Nephron progenitor cell (in vitro differentiated cells): ENCODE measurements at places on chromosomes 4 and X.

DNA sequence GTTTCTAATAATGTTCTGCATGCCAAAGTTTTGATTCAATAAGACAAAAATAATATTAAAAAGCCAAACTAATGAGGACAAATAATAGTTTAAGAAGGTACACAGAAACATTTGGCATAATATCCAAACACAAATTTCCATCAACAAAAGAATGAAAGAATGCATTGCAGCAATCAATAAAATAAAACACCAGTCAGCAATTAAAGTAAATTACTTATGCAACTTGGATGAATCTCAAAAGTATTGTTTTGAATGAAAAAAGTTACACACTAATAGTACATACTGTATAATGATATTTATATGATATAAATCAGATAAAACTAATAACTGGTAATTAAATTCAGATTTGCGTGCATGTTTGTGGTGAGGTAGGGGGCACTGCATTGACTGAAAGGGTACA lies 285.5 kb upstream of the PCDH10 start:
- H3K4me3 ChIP-seq, result no peak overlapping the region
- DNase-seq, result no peak
- H3K27me3 ChIP-seq, result no peaks in the 10 kb centered on the region
- no peaks in the 10 kb centered on the region for H3K4me1 ChIP-seq

GRCh38 chr4:170674176-170674575 lies 584.4 kb upstream of the AADAT start:
- no peaks in the 10 kb centered on the region for H3K4me1 ChIP-seq
- DNase-seq, result no peak
- no peak overlapping the region for H3K4me3 ChIP-seq
- H3K27ac ChIP-seq, result no peak overlapping the region
- H3K27me3 ChIP-seq, result peaks cover 10% of the 10 kb centered on the region
- peaks cover 4% of the 10 kb centered on the region for H3K36me3 ChIP-seq

- no peaks in the 10 kb centered on the region for H3K36me3 ChIP-seq
- H3K27ac ChIP-seq, result peak overlapping the region; percentile 48
- no peak overlapping the region for H3K4me3 ChIP-seq
- H3K27me3 ChIP-seq, result peaks cover 2% of the 10 kb centered on the region
- DNase-seq, result peak; percentile 10
Measured at GRCh38 chr4:159048166-159048886, 54.6 kb upstream of the RAPGEF2 start.

GRCh38 chrX:27451324-27451723 lies 11.8 kb downstream of the PPP4R3C start:
- no peaks in the 10 kb centered on the region for H3K36me3 ChIP-seq
- DNase-seq, result no peak
- H3K4me3 ChIP-seq, result no peak overlapping the region
- H3K27ac ChIP-seq, result no peak overlapping the region

DNA sequence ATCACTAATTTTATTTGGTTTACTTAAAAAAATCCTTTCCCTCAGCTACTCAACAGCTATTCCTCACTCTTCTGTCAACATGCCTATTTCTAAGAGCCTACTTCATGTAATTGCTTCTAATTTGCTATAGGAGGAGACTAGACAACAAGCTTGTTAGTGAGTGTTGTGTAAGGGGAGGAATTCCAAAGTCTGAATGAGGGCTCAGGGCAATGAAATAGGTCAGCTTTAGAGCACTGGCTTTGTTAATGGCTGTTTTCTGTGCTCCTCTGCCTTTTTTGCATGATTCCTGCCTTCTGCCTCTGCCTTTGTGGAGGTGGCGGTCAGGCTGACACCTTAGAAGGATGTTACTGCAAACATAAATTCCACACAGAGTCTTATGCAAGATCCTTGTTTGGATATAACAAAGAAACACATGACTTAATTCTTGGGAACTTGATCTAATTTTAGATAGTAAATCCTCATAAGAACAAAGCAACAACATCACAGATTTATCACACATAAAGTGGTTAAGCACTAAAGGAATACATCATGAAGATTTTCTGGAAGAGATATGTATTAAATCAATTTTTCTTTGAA lies 15.0 kb upstream of the PAGE1 start:
- peaks cover 7% of the 10 kb centered on the region for H3K27me3 ChIP-seq
- DNase-seq, result no peak
- H3K36me3 ChIP-seq, result no peaks in the 10 kb centered on the region
- H3K4me3 ChIP-seq, result no peak overlapping the region
- peaks cover 8% of the 10 kb centered on the region for H3K4me1 ChIP-seq

DNA sequence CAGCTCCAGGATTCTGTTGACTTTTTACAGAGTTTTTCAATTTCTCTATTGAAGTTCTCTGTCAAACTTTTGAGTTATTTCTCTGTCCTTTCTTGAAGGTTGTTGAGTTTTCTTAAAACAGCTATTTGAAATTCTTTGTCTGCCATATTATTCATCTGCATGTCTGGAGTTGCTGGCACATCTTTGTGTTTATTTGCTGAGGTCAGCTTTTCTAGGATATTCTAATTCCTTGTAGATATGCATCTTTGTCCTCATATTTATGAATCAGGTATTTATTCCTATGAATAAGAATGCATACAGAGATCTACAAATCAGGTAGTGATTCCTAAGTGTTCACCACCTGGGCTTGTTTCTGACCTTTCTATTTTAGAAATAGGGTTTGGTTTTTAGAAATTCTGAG lies 546.4 kb downstream of the RAPGEF2 start:
- H3K36me3 ChIP-seq, result no peaks in the 10 kb centered on the region
- H3K4me1 ChIP-seq, result no peaks in the 10 kb centered on the region
- no peaks in the 10 kb centered on the region for H3K27me3 ChIP-seq
- DNase-seq, result no peak

GRCh38 chrX:132615391-132616131 lies 126.7 kb upstream of the MBNL3 start:
- H3K27me3 ChIP-seq, result peaks cover 3% of the 10 kb centered on the region
- H3K27ac ChIP-seq, result no peak overlapping the region
- H3K36me3 ChIP-seq, result no peaks in the 10 kb centered on the region
- no peak overlapping the region for H3K4me3 ChIP-seq

DNA sequence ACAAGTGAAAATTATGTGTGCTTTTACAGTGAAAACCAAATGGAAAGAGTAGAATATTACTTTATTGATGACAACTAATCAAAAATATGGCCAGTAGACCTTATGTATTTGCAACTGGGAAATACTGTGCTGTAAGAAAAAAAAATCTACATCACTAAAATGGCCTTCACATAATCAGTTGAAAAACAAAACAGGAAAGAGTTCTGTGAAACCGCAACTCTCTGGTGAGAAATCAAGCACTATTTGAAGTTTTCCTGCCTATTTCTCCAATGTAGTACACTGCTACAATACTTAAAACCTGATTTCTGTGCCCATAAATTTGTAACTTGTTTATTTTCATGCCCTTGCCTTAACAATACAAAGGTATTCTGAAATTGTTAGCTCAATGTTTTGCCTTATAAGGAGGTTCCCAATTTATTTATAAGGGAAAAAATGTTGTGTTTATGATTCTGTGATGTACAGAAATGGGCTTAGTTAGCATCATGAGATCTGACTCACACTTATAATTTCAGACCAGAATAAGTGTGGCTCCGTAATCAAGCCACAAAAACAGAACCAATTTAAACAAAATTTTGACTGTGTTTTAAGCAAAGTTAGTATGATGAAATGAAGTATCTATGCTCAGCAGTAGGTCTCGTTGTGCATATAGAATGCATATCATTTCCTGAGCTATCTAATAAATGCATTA lies 147.1 kb downstream of the FAT4 start:
- no peaks in the 10 kb centered on the region for H3K36me3 ChIP-seq
- no peaks in the 10 kb centered on the region for H3K27me3 ChIP-seq
- no peak for DNase-seq
- H3K4me1 ChIP-seq, result no peaks in the 10 kb centered on the region
- no peak overlapping the region for H3K4me3 ChIP-seq

- H3K27ac ChIP-seq, result no peak overlapping the region
- no peak overlapping the region for H3K4me3 ChIP-seq
- peaks cover 9% of the 10 kb centered on the region for H3K36me3 ChIP-seq
- peak; percentile 36 for DNase-seq
- H3K27me3 ChIP-seq, result no peaks in the 10 kb centered on the region
Measured at GRCh38 chr4:61532336-61533000, 332.3 kb downstream of the ADGRL3 start.

DNA sequence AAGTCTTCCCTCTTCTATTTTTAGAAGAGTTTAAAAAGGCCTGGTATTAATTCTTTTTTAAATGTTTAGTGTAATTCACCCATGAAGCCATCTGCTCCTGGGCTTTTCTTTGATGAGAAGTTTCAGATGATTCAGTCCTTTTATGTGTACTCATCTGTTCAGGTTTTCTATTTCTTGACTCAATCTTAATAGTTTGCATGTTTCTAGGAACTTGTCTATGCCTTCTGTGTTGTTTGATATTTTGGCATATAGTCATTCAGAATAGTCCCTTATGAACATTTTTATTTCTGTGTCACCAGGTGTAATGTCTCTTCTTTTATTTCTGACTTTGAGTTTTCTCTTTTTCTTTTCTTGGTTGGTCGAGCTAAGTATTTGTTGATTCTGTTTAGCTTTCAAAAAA lies 20.2 kb upstream of the IL2 start:
- H3K4me3 ChIP-seq, result no peak overlapping the region
- no peaks in the 10 kb centered on the region for H3K27me3 ChIP-seq
- no peaks in the 10 kb centered on the region for H3K36me3 ChIP-seq
- DNase-seq, result no peak
- no peaks in the 10 kb centered on the region for H3K4me1 ChIP-seq
- no peak overlapping the region for H3K27ac ChIP-seq

DNA sequence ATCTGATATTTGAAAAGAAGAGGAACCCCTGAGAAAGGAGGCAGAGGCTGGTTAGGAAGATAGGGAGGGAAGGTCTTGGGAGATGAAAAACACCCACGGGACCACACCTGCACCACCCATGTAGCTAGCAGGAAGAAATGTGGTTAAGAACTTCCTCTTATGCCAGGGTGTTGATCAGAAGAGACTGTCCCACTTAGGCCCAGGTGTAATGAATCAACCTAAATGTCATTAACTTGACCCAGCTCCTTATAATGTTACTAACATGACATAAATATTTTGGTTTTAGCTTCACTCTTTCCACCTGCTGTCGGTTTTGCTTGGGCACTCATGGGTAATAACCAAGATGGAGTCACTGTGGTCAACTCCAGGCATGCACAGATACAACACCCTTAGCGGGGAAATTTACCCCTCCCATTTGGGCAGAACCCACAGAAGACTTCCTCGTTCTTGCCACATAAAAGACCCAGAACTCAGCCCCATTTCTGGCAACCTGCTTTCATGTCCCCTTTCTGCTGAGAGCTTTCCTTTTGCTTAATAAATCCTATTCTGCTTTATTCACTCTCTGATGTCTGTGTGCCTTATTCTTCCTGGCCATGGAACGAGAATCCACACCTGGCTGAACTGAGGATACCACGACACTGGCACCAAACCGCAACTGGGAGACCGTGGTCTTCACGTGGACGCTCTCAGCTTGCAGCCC lies 46.8 kb downstream of the ZNF141 start:
- peaks cover 34% of the 10 kb centered on the region for H3K36me3 ChIP-seq
- H3K27ac ChIP-seq, result no peak overlapping the region
- H3K4me3 ChIP-seq, result no peak overlapping the region
- peaks cover 9% of the 10 kb centered on the region for H3K27me3 ChIP-seq

- DNase-seq, result no peak
- H3K36me3 ChIP-seq, result peaks cover 41% of the 10 kb centered on the region
- no peak overlapping the region for H3K4me3 ChIP-seq
- H3K27ac ChIP-seq, result no peak overlapping the region
Measured at GRCh38 chr4:184675018-184675417, 25.5 kb downstream of the PRIMPOL start.

GRCh38 chr4:187883049-187883448 lies 112.5 kb upstream of the ZFP42 start:
- DNase-seq, result no peak
- H3K4me1 ChIP-seq, result no peaks in the 10 kb centered on the region
- no peaks in the 10 kb centered on the region for H3K36me3 ChIP-seq

DNA sequence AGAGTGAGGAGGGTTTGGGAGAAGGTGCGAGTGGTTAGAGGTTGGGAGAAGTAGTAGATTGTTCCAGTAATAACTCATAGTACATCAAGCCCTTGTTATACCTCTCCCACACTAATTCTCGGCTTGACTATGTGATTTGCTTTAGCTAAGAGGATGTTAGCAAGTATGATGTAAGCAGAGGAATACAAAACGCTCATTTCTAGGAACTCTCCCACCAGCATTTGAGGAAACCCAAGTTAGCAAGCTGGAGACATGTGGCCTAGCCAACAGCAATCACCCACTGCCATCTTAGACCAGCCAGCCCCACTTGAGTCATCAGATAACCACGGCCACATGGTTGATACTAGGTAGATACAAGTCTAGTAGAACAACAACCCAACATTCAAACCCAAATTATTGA lies 14.2 kb downstream of the FTHL17 start:
- no peak overlapping the region for H3K4me3 ChIP-seq
- DNase-seq, result no peak
- no peaks in the 10 kb centered on the region for H3K27me3 ChIP-seq
- H3K4me1 ChIP-seq, result no peaks in the 10 kb centered on the region

GRCh38 chr4:41256740-41257256 lies at the start of gene UCHL1:
TSS of gene UCHL1 (plus strand) at chr4:41256928. CDS start at chr4:41256977, 49 bp downstream.
- H3K27me3 ChIP-seq, result peaks cover 6% of the 10 kb centered on the region
- H3K36me3 ChIP-seq, result peaks cover 14% of the 10 kb centered on the region
- DNase-seq, result peak; percentile 92

- H3K36me3 ChIP-seq, result peaks cover 50% of the 10 kb centered on the region
- no peak for DNase-seq
- H3K27ac ChIP-seq, result no peak overlapping the region
- H3K27me3 ChIP-seq, result no peaks in the 10 kb centered on the region
- no peak overlapping the region for H3K4me3 ChIP-seq
Measured at GRCh38 chrX:136819031-136819703, 38.4 kb upstream of the ARHGEF6 start.

GRCh38 chr4:120010646-120011045 lies 56.0 kb downstream of the MAD2L1 start:
- peaks cover 2% of the 10 kb centered on the region for H3K27me3 ChIP-seq
- no peaks in the 10 kb centered on the region for H3K4me1 ChIP-seq
- H3K27ac ChIP-seq, result no peak overlapping the region
- DNase-seq, result no peak

DNA sequence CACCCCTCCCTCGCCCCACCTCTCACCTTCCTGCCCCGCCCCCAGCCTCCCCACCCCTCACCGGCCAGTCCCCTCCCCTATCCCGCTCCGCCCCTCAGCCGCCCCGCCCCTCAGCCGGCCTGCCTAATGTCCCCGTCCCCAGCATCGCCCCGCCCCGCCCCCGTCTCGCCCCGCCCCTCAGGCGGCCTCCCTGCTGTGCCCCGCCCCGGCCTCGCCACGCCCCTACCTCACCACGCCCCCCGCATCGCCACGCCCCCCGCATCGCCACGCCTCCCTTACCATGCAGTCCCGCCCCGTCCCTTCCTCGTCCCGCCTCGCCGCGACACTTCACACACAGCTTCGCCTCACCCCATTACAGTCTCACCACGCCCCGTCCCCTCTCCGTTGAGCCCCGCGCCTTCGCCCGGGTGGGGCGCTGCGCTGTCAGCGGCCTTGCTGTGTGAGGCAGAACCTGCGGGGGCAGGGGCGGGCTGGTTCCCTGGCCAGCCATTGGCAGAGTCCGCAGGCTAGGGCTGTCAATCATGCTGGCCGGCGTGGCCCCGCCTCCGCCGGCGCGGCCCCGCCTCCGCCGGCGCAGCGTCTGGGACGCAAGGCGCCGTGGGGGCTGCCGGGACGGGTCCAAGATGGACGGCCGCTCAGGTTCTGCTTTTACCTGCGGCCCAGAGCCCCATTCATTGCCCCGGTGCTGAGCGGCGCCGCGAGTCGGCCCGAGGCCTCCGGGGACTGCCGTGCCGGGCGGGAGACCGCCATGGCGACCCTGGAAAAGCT lies at the start of the genes HTT and HTT-AS:
TSS of gene HTT (plus strand) at position 604 of the 768 bp plus-strand sequence. CDS start at position 749, 145 bp downstream.
TSS of gene HTT-AS (minus strand) at position 461 of the 768 bp plus-strand sequence.
- peaks cover 43% of the 10 kb centered on the region for H3K4me1 ChIP-seq
- peak within 1 kb of the TSS; percentile 96 for H3K4me3 ChIP-seq
- H3K27me3 ChIP-seq, result peaks cover 15% of the 10 kb centered on the region
